ENCODE measurements at places on chromosomes 16 and 17.

- peak; percentile 69 for DNase-seq
Observed at GRCh38 chr17:59105852-59106462, 723 bp downstream of the TRIM37 start.

GRCh38 chr16:51152691-51153576 is 1.9 kb upstream of the SALL1 start:
- no peak for DNase-seq

DNA sequence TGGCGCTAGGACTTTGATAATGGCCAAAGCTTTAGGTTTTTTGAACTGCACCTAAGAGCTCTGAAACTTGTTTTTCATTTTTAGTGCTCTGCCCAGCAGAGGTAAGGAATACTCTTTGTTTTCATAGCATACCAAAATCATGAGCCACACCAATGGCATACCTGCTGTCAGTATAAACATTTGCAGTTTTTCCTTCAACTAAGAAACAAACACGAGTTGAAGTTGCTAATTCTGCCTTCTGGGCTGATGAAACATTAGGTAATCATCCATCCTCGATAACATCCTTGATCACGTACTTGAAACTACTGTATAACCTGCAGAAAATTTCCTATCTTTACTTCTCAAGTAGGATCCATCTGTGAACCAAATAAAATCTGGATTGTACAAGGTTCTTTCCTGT is 20.6 kb upstream of the B4GALNT2 start:
- DNase-seq, result no peak

- no peak for DNase-seq
Observed at GRCh38 chr17:40345161-40345993, 19.2 kb downstream of the GJD3 start.

DNA sequence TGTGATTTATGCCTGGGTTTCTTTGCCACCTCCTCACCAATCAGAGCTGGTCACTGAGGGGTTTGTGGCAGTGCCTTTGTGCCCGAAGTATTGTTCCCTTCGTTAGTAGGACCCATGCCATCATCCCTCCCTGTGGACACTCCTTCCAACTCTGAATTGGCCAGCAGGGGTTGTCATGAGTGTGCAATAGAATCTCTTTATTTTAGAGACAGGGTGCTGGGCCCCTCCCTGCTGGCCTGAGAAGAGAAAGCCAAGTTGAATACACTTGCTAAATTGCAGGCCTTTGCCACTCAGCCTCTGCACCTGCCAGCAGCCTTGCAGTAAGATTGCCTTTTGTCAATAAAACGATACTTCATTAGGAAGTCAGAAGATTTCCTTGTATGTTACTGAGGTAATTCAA is 40.7 kb upstream of the SLC12A3 start:
- DNase-seq, result no peak

DNA sequence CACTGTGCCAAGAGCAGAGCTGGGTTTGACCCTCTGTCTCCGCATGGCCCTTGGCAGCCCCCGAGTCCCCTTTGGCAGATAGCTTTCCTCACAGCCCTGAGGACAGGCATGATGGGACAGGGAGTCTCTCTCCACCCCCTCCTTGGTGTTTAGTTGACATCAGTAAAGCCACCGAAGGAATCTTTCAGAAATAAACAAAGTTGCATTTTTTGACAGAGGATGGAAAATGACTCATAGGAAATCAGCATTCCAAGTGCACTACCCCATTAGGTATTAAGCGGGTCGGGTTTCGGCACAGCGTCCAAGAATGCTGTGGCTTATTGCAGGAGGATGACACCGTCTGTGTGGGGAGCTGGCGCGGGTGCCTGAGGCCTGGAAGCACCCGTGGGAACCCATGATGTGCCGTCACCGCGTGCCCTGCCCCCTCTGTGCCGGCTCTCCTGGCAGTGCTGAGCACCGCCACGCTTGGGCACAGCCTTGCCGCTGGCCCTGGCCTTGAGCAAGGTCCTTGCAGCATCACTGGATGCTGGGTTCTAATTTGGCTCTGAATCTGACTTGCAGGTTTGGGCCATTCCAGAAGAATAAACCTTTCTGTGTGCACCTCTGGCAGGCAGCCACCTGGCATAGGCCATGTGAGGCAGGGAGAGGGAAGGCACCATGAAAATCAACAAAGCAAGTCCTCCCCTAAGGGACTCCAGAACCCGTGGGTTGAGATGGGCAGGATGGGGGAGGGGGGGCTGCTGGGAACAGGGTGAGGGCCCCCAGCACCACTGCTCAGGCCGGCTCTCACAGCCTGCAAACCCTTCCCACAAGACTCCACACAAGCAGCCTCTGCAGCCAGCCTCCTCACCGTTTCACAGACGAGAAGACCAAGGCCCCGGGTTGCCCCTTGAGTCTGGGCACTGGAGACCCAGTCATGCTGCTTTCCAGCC is 50.5 kb upstream of the ZNF469 start:
- no peak for DNase-seq

GRCh38 chr16:679814-680624 is at the start of gene STUB1:
STUB1 (plus strand) TSS chr16:680410; CDS start chr16:680526, 116 bp downstream.
- peak; percentile 89 for DNase-seq

DNA sequence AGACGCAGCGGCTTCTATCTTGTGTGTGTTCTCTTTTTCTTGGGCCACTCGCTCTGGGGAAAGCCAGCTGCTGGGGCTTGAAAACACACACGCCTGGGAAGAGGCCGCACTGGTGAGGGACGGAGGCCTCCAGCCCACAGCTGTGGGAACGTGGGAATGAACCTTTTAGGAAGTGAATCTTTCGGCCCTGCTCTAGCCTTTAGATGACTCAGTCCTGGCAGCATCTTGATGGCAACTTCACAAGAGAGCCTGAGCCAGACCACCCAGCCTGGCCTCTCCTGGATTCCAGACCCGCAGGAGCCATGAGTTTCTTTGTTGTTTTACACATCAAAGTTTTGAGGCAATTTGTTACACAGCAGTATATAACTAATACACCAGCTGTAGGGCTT is 2.2 kb upstream of the PDPK1 start:
- no peak for DNase-seq

- no peak for DNase-seq
Observed at GRCh38 chr16:74372953-74373846, 2.9 kb upstream of the NPIPB15 start.

DNA sequence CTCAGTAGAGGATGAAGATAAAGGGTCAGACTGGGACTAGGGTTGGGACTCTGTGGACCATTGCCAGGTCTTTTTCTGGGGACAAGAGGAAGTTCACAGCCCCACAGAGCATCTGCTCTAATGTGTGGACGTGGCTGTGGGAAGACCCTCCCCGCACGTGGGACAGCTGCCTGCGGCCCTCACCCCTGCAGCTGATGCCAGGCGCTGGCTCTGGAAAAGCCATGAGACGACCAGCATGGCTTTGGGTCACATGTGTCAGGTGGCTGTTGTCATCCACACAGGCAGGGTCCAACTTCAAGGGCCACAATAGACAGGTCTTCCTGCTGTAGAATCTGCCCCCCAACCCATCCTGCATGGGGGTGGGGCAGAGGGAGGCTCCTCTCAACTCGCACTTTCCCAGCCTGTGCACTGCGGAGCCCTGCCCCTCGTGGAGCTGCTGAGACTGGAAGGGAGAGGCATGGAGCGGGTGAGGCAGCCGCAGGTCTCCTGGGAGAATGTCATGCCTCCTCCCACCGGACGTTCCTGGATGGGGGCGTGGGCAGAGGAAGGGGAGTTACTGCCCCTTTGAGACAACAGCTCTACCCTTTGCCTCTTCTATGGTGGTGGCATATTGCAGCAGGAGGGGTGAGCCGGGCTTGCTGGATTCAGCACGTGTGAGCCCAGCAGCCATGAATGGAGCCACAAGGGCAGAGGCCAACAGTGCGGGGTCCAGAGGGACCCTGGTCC is 53.4 kb downstream of the PIMREG start:
- DNase-seq, result no peak

DNA sequence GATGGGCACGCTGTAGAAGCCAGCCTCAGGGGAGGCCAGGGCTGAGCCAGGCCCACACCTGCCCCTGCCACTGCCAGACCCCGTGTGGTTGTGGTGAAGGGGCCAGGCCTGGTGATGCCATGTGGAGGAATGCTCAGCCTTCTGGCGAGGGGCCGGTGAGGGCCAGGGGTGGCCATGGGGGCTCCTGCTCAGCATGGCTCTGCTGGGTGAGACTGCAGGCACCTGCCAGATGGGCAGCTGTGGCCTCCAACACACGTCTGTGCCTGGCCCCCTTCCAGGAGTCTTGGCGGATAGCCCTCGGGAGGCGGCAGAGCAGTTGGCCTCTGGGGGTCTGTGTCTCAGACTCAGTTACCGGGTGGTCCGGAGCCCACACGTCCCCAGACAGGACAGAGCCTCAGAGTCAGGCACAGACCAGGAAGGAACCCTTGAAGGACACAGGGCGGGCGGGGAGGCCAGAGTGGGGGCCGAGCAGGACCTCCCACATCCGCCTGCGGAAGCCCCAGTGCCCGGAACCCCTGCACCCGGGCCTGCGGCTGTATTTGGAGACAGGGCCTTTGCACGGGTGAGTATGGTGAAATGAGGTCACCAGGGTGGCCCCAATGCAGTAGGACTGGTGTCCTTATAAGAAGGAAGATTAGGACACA is 22.5 kb upstream of the CHMP6 start:
- no peak for DNase-seq

GRCh38 chr16:8647721-8648318 is 26.3 kb downstream of the METTL22 start:
- DNase-seq, result no peak

GRCh38 chr16:28025631-28026030 is 37.9 kb downstream of the GSG1L start:
- DNase-seq, result no peak

GRCh38 chr16:66107661-66108060 is 258.8 kb upstream of the CDH5 start:
- no peak for DNase-seq

DNA sequence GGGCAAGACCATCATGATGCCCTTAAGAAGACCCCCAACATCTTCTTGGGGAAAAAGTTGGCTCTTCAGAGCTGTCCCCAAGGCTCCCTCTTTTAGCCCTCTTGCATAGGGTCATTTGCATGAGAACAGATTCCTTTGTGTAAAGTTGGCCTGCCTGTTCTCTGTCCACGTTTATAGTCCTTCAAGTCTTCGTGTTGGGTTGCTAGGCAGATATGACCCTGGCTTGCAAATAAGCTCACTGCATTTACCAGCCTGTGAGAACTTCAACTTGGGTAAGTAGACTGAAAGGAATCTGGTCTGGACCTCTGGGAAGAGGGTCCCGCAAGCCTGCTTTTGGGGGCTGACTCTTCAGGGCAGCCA is 2.9 kb downstream of the ARSG start:
- DNase-seq, result no peak

GRCh38 chr16:87538594-87538993 is 45.8 kb upstream of the ZCCHC14 start:
- no peak for DNase-seq

DNA sequence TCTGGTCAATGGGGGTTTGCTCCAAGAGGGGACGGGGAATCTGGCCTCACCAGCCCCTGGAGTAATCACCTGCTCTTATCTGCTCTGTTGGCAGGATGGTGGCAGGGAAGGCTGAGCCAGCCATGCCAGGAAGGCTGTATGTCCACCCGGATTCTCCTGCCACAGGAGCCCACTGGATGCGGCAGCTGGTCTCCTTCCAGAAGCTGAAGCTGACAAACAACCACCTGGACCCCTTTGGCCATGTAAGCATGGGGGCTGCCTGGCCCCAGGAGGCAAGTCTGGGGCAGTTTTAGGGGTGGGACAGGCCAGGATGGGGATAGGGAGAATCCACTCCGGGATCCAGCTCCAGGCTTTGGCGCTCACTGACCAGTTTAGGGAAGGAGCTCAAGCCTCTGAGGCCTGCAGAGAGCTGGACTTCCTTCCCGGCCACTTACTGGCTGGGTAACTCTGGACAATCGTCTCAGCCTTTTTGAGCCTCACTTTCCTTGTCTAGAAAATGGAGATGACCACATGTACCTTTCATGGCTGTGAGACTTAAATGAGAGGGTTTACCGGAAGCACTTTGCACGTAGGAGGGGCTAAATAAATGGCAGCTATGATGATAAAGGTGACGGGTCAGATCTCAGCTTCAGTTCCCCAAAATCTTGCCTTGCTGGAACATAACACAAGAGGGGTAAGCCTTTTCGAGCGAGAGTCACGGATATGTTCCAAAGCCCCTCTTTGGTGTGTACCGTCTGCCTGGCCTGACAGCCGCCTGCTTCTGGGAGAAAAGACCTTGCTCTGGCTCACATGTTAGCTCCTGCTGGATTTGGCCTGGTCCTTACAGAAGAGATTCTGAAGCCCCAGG is 15.4 kb downstream of the TBX4 start:
- no peak for DNase-seq

GRCh38 chr16:50259334-50260205 is 6.8 kb upstream of the ADCY7 start:
- DNase-seq, result no peak

GRCh38 chr17:2936771-2937321 is 126.6 kb downstream of the OR1D5 start:
- DNase-seq, result no peak

DNA sequence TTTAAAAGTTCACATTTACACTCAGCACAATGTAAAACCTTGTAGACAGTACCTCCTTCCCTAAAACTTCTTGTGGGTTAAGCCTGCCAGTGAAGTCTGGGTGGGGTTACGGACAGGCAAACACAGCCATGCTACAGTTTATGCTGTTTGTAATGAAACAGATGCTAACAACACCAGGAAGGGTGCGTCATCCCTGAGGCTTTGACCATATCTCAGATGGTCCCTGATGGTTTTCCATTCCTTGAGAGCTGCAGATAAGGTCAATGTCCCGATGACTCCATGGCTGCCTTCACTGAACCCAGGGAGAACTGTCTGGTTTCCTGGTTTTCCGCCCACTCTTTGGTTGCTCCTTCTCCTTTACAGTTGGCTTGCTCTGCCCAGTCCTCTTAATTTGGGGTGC is 29.1 kb downstream of the GAS7 start:
- DNase-seq, result no peak

GRCh38 chr16:66600477-66600876 is 4.0 kb upstream of the CMTM3 start:
- DNase-seq, result no peak

DNA sequence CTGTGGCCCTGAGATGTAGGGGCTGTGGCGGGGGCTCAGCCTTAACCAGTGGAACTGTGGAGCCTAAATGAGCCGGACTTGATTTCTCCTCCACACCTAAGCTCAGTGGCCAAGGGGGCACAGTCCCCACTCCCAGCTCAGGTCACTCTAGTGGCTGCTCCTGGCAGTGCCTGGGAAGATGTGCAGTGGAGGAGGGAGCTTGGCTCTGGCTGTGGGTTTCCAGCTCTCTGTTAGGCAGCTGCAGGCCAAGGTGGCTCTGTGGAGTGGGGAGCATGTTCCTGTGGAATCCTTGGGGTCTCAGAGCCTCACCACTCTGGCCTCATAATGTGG is 76.3 kb downstream of the AMFR start:
- no peak for DNase-seq

- DNase-seq, result peak; percentile 90
Observed at GRCh38 chr16:1971796-1972489, at the start of gene TBL3. TBL3 (plus strand) TSS chr16:1972053; CDS start chr16:1972165, 112 bp downstream.

GRCh38 chr17:67044940-67045339 is 586 bp downstream of the CACNG1 start:
- no peak for DNase-seq

DNA sequence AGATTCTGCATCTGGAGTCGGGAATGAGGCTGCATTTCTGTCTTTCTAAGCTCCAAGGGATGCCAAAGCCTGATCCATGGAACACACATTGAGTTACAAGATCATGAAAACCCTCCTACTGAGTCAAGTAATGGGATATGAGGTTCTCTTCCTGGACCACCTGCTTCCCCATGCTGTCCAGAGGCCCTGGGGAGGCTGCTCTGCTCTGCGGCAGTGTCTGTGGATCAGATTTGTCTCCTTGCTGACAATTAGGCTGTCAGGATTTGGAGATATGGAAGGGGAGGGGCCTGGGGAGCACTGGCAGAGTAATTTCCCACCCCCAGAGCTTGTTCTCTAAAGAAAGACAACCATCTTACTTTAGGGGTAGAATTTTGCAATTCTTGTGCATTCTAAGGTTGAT is 33.0 kb downstream of the C16orf95 start:
- no peak for DNase-seq

All from activated CD4-positive, CD25-positive, alpha-beta regulatory T cell (primary cell).